ENCODE measurements at places on chromosomes 13 and 19.

GRCh38 chr13:48448959-48449614 is 36.2 kb upstream of the LPAR6 start:
- peak; percentile 52 for DNase-seq

- DNase-seq = no peak
Observed at GRCh38 chr13:52022356-52022755, 2.1 kb upstream of the UTP14C start.

GRCh38 chr13:113937073-113937472 is 36.8 kb downstream of the C13orf46 start:
- no peak for DNase-seq

DNA sequence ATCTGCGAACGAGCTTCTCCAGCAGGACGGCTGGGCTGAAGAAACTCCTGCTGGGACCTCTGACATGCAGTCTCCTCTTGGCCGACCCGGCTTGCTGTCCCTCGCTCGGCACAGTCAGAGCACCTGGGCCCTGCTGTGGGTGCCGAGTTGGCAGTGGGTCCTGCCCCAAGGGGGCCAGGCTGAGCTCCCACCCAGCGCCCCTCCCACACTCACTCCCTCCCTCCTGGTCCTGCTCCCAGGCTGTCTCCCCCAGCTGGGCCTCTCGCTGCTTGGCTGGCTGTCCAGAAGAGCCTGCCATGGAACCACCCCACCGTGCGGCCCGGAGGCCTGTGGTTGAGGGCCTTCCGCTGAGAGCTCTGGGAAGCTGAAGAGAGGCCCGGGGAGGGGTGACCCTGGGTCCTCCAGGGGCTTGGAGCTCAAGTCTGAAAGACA is 6.0 kb downstream of the AKT2 start:
- DNase-seq = no peak

DNA sequence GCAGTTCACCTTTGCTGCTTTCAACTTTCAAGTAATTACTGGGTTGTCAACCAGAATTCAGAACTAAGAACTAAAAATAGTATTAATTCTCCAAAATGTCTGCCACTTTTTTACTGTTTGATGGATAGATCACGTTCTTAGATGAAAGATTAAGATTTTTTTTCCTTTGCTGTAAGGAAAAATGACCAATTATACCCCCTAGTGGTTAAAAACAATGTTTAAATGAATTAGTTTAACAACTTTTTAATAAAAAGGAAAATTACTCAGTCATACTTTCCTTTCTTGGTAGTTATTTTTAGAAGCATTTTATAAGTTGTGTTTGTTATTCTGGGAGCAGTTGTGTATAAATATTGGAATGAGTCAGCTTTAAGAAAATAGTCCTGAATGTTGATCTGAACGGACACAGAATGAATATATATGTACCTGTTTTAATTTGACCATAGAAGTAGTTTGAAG is 4.6 kb downstream of the TM9SF2 start:
- no peak for DNase-seq

DNA sequence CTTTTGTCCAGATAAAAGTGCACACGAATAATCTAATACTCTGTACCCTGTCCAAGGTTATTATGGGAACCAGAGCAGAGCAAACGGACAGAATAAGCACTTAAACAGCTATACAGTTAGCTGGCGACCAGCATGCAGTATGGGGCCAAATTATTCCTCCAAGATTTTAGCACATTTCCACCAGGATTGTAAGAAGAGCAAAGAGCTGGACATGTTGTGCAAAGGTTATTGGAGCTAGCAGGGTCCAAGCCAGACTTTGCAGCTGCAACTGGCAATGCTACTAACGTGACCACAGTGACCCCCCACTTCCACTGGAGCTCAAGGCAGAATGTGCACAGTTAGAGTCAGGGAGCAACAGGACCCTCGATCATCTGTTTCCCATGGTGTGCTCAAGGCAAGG is 89.9 kb downstream of the COL4A1 start:
- DNase-seq = no peak

- DNase-seq = no peak
Observed at GRCh38 chr13:21753117-21753729, 82.3 kb downstream of the FGF9 start.

All from amniotic stem cell (primary cell).